ENCODE measurements at places on chromosomes 5 and 9.

GRCh38 chr9:2214707-2215106 is 199.6 kb downstream of the SMARCA2 start:
- DNase-seq, result no peak

GRCh38 chr9:112203536-112203935 is 28.4 kb upstream of the SUSD1 start:
- no peak for DNase-seq

DNA sequence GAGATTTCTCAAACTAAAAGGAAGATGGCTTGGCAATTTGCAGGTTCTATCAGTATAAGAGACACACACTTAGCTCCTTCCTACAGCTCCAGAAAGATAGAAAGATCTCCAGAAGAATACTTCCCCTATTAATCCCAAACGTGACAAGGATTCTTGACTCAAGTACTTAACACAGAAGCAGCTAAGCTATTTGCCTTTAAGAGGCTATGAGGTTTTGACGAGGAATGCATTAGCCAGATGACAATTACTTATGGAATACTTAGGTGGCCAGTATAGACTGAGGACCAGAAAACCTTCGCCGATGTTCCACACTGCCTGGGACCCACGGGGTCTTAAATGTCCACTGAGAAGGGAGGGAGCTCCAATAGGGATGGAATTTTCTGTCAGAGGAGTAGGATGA is 340.5 kb upstream of the KIF2A start:
- DNase-seq, result no peak

DNA sequence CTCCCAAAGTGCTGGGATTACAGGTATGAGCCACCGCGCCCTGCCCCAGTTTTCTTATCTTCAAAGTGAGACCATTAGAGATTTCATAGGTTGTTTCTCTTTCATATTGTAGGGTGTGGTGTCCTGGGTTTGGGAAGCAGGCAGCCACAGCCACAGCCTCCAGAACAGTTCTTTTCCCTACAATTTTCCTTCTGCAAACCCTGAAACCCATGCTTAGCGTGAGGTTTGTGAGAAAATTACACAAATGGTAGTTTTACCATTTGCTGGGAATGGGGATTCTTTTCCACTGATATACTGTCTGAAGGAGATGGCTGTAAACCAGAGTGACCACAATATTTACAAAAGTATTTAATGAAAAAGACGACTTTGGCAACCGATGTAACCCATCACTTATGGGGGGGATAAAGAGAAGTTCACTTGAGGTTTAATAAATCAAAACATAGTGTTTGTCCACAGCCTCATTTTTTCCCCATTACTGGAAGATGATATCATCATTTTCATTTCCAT is 26.7 kb upstream of the ECM2 start:
- no peak for DNase-seq

DNA sequence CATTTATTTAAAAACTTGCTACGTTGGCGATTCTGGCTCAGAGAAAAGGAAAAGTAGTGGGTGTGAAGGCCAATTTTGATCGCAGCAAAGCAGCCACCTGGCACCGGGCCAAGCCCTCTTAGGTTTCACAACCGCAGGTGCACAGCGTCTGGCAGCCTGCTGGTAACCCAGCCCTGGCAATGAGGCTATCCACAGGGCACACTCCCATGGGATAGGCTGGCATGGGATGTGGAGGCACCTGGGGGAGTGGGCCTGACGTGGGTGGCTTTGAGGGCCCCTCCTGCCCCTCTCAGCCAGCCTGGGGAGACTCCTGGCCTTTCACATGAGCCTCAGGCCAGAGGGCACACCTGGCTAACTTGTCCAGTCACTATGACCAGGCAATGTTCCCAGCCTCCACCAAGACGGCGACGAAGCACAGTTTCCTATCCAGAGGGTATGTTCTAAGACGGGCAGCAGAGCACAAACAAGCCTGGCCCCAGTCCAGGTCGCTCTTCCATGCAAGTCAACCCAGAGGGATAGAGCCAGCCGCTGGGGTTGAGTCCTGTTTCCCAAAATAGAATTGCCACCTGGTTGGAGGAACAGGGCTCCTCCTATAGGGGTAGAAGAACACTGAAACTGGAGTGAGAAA is 19.0 kb downstream of the CMBL start:
- DNase-seq, result no peak

DNA sequence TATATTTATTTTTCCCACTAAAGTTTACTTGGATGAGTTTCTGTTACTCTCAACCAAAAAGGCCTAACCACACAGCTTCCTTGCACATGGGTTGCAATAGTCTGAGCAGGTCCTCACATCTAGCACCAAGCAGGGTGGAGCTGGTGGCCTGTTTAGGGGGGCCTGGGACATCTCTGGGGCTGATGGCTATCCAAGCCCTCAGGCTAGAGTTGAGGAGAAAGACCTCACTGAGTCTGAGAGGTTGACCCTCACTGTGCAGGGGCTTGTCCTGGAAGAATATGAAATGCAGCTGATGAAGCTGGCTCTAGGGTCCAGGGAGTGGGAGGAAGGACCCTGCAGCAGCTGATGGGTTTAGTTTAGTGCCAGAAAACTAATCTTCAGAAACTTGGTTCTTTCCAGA is 217.1 kb upstream of the MVB12B start:
- no peak for DNase-seq
